ENCODE measurements at places on chromosomes 12 and 14.

DNA sequence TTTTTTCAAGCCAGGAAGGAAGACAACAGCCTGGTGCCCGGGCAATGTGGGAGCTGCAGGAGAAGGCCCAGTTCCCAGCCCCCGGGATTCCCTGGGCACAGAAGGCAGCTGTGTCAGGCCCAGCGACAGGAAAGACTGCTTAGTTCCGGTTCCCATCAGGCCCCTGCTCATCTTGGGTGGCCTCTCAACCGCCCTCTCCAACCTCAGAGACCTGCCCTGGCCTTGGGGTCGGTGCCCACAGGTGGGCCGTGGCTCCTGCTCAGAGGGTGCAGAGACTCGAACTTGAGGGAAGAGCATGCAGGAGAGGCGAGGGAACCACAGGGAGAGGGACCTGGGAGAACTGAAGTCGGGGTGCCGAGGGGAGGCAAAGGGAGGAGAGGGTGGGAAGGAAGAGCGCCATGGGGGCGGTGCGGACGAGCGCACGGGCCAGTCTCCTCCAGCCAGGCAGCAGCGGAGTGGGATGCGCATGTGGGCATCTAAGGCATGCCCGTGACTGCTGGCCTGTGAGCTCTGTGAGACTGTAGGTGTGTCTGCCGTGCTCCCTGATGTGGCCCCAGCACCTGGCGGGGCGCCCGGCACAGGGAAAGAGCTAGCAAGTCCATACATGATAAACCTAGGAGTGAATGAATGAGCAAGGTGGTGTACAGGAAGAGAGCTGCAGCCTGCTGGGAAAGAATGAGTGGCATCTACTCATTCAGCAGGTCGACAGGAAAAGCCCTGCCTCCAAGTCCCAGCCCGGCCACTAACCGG, 42.7 kb downstream of the SSH1 start:
- DNase-seq, result no peak

DNA sequence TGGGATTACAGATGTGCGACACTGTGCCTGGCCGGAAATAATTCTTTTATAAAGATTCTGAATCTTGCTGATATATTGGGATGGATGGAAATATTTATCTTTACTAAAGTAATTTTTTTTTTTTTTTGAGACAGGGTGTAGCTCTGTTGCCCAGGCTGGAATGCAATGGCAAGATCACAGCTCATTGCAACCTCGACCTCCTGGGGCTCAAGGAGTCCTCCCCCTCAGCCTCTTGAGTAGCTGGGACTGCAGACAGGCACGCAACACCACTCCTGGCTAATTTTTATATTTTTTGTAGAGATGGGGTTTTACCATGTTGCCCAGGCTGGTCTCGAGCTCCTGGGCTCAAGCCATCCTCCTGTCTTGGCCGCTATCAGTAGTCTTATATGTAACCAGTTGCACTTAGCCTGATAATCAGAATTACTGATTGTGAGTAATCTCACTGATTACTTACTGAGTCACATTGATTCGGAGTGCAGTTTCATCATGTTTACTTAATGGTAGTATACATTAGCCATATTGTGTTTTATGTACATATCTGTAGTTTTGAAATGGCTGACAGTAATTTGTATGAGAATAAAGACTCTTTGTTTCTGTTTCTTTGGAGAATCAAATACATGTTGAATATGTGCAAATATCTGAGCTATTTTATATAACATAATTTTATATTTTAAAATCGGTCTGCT, 50.4 kb upstream of the LRTM2 start:
- no peak for DNase-seq

GRCh38 chr12:20505056-20505455, 136.7 kb downstream of the PDE3A start:
- no peak for DNase-seq

- no peak for DNase-seq
Observed at GRCh38 chr12:13171921-13172859, 24.3 kb upstream of the EMP1 start.

DNA sequence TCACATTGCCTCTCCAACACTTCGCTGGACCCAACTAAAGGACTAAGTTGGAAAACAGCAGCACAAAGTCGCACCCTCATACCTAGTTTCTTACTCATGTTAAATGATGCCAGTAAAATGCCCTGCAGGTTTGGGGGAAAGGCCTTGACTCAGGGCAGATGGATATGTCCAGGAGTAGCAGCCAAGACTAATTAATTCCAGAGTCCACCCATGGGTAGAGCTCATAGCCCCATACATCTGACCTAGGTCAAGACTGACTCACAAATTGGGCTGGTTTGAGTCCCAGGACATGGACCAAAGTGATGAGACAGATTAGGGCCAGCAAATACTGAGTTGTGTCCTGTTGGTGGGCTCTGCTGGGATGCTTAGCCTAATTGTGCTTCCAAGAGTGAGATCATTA, 224.0 kb upstream of the BTG1 start:
- DNase-seq, result no peak

- no peak for DNase-seq
Observed at GRCh38 chr12:12836571-12836970, 23.4 kb downstream of the DDX47 start.

- no peak for DNase-seq
Observed at GRCh38 chr12:21823581-21823980, 49.1 kb upstream of the KCNJ8 start.

DNA sequence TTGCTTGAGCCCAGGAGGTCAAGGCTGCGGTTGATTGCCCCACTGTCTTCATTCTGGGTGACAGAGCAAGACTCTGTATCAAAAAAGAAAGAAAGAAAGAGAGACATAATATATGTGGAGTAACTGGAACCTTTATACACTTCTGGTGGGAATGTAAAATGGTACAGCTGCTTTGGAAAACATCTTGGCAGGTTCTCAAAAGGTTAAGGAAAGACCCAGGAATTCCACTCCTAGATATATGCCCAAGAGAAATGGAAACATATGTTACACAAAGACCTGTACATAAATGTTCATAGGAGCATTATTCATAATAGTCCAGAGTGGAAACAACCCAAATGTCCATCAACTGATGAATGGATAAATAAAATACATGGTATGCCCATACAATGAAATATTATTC, 7.2 kb downstream of the RBMS2 start:
- DNase-seq, result no peak

DNA sequence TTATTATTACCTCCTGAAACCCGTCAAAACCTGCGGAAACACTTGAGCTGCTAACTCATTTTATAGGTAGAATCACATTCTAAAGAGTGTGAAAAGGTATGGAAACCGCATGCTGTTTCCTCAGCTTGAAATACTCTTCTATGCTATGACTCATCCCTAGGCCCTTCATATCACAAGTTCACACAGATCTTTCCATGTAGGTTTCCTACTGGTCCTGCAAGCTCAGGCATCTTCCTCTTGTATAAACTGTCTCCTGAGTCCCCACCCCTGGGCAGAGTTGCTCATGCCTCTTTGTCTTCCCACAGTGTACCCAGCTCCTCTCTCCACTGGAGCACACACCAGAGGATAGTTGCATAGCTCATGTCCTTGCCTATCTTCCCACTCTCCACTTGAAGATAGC, 84.7 kb downstream of the CMAS start:
- no peak for DNase-seq

DNA sequence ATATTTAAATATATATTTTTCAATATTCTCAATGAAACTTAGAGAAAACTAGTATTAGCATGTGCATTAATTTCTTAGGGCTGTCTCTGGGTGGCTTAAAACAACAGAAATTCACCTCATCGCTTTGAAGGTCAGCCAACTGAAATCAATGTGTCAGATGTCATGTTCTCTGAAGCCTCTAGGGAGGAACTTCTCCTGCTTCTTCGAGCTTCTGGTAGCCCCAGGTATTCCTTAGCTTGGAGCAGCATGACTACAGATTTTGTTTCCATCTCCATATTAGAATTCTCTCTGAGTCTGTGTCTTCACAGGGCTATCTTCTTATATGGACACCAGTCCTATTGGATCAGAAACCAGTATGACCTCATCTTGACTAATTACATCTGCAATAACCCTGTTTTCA, 221.5 kb downstream of the PDZRN4 start:
- DNase-seq, result no peak

- peak; percentile 78 for DNase-seq
Observed at GRCh38 chr14:24332268-24332993, 2.4 kb downstream of the ADCY4 start.

DNA sequence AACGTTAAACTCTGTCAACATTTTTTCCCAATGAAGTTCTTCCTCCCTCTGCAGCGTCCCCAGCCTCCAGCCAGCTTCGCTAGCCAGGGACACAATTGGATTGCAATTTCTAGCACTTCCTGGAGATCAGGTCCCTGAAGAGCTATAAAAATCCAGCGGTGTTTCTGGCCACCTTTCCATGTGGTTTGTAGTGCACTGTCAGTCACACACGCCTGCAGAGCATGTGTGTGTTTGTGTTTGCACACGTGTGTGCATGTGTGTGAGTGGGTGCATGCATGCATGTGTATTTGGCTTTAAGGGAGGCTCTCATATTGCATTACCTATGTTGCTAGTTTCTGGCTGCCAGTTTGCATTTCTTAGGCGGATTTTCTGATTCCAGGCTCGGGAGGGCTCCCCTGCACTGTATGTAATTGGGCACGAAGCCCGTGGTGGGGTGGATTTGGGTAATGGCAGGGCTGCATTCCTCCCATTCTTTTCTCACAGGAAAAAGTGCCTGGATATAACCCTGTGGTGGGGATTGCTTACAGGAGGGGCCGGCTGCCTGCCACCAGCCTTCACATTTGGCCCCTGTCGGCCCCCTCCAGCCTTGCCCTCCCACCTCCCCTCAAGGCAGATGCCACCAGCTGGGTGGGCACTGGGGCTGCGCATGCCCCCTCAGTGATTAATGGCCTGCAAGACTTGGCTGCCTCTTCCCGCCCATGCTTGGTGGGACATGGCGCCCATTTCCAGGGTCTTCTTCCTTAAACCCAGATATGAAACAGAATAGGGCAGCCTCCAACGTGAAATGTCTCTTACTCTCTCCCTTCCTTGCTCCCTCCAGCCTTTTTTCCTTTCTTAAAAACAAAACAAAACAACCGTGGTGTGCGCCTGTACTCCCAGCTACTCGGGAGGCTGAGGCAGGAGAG, 74.0 kb downstream of the TSPAN9 start:
- no peak for DNase-seq

GRCh38 chr12:106022568-106023012, 116.2 kb downstream of the NUAK1 start:
- DNase-seq, result no peak

DNA sequence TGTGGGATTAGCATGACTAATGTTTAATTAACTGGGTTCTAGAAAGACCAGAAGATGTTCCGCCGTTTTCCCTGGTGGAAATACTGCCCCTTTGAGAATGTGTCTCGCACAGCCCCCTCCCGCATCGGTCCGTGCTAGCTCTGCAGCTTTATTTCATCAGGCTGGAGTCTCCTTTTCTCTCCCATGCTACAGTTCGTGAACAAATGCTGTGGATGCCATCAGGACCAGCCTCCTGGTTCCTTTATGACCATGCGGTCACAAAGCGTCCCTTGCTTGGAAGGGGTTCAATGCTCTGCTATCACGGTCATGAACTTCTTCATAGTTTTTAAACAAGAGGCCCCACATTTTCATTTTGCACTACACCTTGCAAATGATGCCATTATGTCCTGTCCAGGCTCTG, 157.7 kb upstream of the TMEM132C start:
- DNase-seq, result no peak

- DNase-seq, result no peak
Observed at GRCh38 chr12:121523741-121524140, 57.1 kb downstream of the KDM2B start.

DNA sequence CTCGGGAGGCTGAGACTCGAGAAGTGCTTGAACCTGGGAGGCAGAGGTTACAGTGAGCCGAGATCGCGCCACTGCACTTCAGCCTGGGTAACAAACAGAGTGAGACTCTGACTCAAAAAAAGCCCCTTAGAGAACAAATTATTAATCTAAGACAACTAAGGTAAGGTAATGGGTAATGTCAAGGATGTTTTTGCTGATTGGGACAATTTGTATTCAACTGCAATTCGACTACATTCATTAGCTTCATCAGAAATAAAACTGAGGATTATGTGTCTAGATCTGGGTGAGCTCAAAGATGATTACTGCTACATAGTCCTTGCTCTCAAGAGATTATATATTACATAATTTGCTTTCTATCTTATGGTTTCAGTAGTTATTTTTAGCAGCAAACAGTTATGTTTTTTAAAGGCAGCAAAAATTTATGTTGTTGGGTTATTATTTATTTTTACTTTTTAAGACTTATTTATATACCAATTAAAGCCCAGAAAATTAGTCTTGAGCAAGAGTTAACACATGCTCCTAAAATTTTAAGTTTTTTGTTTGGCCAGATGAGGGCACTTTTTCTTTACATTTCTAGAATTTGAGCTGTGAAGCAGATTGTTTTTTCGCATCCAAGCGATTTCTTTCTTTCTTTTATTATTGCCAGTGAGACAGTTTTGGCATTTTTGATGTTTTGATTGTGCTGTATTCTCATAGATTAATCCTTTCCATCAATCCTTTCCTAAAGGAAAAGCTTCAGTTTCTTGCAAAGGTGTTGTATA, 52.3 kb downstream of the PLEKHA5 start:
- DNase-seq, result no peak

- no peak for DNase-seq
Observed at GRCh38 chr12:56632701-56633467, 2.8 kb upstream of the BAZ2A start.

DNA sequence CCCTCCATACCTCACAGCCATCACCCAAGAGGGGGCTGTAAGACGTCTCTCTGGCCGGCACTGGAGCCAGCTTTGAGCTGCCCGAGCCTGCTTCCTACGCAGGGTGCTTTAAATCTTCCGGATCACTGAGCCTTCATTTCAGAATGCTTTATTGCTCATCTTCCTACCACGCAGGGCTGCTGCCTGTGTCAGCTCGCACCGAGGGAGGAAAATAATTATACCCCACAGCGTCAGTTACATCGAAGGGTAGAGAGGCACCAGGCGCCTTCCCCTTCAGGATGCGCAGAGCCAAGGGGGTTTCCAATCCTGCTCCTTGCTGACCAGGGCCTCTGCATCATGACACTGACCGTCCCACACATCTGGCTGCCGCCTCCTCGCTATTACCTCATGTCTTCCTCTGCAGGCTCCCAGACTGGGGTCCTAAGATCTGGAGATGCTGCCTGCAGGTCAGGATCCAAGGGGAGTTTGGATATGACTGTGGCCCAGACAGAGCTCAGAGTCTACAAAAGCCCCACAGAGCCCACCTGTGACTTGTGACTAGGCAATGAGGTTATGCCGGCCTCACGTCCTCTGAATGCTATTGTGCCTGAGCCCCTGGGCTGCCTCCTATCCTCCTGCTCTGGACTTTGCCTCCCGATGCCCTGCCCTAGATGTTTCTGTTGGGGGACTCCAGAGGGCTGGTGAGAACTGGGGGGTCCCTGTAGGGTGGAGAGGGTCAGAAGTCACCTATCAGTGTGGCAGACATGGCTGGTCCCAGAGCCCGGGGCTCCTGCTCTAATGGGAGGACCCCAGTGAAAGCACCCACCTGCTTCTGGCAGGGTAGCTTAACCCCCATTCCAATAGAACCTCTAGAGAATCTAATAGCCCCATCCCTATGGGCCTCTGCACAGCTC, 220.3 kb upstream of the RTL1 start:
- DNase-seq, result no peak

- DNase-seq, result no peak
Observed at GRCh38 chr12:32273063-32273522, 126.3 kb upstream of the FGD4 start.

Measured in stimulated activated CD4-positive, alpha-beta T cell treated with anti-CD3 and anti-CD28 coated beads, Interleukin-1b, Interleukin-23, amount 100 ng/mL, for 4 hours (primary cell).